ENCODE measurements at places on chromosomes 7 and 10.

DNA sequence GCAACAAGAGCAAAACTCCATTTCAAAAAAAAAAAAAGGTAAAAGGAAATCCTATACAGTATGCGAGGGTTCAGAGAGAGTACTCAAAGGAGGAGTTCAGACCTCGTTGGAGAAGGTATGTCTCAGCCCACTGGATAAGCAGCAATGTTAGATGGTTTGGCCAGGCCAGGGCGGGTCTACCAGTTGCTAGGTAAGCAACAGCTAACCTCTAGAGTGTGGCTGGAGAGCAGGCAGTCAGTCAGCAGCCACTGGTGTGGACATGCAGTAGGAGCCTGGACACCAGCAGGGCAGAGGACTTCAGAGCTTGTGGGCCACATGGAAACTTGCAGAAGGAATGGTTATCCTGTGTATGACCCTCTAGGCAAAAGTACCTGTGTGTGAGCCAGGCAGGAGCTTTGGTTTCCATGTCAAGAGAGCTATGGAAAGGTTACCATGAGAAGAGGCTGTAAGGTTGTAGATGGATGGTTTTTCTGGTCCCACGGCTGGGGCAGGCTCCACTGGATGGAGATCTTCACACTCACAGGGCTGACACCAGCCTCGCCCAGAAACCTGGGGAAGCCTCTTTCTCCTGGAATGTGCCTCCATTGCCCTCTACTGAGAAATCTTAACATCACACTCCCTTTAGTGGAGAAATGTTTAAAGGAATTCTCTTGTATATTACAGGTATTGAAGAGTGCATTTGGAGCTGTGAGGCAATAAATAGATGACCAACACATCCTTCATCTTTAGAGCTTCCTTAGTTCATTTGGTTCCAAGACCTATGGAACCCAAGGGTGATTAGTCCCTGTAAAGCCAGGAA, 63.6 kb downstream of the CCDC186 start:
- no peak for DNase-seq

DNA sequence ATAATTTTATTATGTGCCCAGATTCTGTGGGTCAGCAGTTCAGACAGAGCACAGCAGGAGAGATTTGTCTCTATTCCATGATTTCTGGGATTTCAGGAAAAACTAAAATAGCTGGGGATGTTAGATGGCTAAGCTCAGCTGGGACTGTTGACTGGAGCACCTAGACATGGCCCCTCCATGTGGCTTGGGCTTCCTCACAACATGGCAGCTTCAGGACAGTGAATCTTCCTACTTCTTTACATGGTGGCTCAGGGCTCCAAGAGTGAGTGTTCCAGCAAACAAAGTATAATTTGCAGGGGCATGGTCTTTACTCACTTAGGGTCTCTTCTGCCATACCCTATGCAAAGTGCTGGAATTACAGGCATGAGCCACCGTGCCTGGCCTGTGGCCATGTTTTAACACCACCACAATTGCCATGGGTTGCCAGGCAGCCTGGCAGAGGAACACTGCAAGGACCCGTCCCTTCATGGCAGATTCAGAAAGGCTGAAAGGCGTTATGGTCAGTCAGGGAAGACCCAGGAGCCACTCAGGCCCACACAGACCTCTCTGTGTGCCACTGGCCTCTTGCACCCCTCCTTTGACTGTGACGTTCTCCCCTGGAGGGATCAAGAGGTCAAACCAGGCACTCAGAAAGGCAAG, 50.8 kb upstream of the ZMIZ1 start:
- no peak for DNase-seq

- no peak for DNase-seq
Measured at GRCh38 chr10:118551535-118552100, 43.8 kb downstream of the PRLHR start.

DNA sequence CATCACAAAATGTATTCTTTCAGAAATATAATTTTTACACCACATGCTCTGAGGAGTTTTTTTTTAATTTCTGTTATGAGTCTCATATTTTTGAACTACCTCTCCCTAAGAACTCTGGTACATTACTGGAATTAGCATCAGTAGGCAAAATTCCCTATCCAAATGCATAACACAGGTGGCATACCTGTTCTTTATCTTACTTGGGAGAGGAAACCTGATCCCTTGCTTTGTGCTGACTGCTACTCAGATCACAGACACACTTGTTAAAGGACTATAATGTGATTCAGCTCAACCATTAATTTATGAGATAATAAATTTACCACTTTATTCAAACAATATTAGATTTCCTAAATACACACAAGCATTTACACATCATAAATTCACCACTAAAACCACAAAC, 617.2 kb downstream of the GRM8 start:
- DNase-seq = no peak

- no peak for DNase-seq
Measured at GRCh38 chr10:32326119-32326518, 20.8 kb downstream of the EPC1 start.

DNA sequence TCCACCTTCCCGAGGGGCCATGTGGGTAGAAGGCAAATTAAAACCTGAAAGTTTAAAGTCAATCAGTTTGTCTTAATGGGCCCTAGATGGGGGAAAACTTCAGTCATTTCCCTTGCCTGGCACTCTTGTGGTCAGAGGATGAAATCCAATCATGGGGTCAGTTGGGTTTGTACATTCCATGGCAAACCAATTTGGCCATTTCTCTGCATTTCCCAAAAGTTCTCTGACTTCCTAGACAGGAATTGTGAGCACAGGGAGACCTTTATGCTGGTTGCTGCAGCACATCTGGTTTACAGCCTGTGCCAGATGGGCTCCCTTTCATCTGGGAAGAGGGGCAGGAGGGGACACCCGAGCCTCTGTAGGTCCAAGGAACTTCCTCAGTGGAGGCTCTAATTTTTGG, 113.0 kb downstream of the CYP26A1 start:
- DNase-seq = no peak

- DNase-seq = no peak
Measured at GRCh38 chr10:92082583-92083280, 159.2 kb downstream of the BTAF1 start.

DNA sequence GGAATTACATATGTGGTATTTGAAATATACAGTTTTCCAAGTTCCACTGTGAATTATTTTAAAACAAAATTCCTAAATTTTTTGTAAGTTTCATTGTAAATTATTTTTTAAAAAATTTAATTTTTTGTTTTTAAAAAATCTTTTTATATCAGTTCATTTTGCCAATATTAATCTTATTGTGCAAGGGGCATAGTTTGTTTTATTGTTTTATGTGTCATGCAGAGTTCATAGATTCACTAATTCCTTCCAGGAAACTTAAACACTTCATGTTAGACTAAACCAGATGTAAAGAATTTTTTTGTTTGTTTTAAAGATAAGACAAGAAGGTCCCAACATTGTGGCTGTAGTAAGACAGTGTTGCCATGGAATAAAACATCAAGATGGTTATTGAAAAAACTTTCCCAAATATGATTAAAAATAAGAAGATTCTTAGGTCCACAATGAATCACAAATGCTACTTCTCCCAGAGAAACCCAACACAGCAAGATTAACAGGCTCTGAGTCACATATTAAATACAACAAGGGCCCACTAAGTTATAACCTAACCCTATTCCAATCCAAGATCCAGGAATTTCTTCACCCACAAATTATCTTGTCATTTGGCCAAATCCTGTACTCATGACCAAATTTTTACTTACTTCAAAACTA, 464.7 kb upstream of the IGFBP3 start:
- no peak for DNase-seq

- no peak for DNase-seq
Measured at GRCh38 chr10:43057231-43057711, 19.6 kb upstream of the RET start.

Data from COR-L47 (cell line).